Astrocyte of the spinal cord (primary cell): ENCODE measurements at places on chromosomes 2 and 18.

DNA sequence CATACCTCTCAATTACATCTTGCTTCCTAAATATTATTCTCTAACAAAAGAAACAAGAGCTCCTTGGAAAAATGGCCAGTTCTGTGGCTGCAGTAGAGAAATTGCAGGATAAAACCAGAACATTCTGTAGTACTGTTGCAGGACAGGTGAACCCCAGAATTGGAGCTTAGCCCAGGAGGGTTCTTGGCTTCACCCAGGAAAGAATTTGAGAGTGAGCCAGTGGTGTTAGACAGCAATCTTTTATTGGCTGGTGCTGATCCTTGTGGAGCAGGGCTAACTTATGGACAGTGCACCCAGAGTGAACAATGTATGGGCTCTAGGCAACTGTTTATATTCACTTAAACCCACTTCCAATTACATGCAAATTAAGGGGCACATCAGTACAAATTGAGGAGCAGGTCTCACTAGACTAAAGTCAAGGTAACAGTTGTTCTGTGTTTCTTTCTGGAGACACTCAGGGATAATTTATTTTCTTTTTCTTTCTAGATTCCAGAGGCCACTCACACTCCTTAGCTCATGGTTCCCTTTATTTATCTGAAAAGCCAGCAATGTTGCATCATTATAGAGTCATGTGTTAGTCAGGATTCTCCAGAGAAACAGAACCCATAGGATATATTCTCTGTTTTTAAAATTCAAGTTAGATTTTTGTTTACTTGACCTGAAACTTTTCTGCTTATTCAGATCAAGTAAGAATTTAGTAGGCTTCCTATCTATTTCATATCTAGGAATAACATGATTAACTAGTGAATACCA lies 348.1 kb downstream of the CCDC85A start:
- DNase-seq = no peak

- DNase-seq = no peak
Measured at GRCh38 chr18:77093586-77093985, 39.0 kb downstream of the MBP start.

DNA sequence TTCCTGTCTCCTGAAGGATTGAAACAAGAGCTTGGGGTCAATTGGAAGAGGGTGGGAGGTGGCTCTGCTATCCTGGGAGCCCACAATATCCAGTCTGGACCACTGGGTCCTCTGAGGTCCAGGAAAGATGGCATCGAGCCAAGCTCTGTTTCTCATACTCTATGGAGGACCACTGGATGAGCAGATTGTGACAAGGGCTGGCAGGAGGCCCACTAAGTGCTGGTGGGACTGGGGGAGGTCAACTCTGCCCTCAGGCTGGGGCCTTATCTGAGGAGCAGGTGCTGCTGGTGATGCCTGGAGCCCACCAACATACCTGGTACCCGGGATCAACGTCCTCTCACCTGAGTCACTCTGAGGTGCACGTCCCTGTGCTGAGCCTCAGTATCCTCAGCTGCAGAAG lies 142.4 kb downstream of the NDUFA10 start:
- DNase-seq = no peak

- no peak for DNase-seq
Measured at GRCh38 chr2:15746703-15747550, 155.3 kb downstream of the DDX1 start.

GRCh38 chr2:186595219-186595618 lies 5.4 kb downstream of the ITGAV start:
- no peak for DNase-seq

DNA sequence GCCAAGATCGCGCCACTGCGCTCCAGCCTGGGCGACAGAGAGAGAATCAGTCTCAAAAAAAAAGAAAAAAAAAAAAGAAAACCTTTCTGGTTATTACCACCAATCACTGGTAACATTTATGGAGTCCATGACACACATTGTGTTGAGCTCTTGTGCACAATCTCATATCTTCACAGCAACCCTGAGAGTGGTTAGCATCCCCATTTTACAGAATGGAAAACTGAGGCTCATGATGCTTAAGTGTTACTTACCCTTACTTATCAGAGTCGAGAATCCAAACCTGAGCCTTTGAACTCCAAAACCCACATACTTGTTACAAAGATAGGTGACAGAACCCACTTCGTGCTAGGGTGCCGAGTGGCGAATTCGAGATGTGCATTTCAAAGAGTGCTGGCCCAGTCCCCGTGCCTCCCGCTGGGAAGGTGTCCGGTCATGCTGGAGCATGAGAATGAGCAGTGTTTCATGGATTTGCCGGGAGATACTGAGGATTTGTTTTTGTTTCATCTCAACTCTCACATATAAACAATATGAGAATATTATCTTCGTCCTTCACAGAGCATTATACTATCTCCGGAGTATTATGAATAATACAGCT lies 50.9 kb downstream of the CYP27C1 start:
- no peak for DNase-seq

DNA sequence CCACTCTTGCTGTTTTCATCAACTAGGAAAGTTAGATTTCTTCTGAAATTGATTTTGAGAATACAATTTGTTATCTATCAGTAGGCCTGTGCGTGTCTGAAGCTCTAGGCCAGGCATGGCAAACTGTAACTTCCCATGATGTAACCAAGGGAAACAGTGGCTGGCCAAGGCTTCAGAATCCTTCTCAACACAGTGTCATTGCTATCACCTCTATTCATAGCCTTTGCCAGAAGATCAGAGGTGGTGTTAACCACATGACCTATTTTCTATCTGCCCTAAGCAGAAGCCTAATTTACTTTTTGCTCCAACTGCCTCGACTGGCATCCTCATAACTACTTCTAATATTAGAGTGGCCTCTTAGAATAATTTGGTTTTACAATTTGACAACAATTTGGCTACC lies 2.5 kb downstream of the ITGB6 start:
- no peak for DNase-seq

DNA sequence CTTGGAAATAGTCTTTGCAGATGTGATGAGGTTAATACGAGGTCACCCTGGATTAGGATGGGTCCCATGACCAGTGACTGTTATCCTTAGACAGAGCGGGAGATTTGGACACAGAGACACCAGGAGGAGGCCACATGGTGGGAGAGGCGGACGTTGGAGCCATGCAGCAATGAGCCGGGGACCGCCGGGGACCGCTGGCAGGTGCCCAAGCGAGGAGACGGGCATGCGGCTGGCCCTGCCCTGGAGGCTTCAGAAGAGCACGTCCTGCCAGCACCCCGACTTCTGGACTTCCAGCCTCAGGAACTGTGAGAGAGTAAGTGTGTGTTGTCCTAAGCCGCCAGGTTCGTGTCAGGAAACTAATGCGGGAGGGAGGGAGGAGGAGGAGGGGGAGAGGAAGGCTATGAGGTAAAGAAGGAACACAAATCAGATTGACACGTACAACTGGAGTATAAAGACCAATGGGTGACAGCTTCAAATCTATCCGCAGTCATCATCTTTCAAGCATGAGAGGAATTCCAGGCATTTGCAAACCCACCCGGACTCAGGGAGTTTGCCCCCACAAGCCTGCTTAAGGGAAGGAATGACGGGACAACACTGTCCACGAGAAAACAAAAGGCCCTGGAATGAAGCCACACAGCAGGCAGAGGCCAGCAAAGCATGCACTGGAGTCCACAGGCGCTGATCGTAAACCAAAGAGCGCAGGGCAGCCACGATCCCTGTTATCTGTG lies 11.6 kb upstream of the BOK start:
- DNase-seq = peak; percentile 87

GRCh38 chr18:3806656-3807055 lies 356.7 kb downstream of the TGIF1 start:
- no peak for DNase-seq

DNA sequence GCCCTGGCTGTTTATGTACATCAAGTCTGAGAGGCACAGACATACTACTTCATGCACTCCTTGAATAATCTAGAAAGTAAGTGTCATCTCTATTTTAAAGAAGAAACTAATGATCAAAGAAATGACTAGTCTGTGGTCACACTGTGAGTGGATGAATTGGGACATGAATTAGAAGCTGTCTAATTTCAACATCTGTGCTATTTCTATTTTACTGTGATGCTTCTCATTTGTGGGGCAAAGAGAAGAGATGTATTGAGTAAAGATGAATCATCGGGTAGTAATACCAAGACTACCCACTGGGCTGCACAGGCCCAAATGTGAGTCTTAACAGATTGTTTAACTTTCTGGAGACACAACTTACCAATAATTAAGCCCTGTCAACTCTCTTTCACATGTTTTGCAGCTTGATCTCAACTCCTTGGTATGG lies 42.4 kb upstream of the MTIF2 start:
- DNase-seq = peak; percentile 64

DNA sequence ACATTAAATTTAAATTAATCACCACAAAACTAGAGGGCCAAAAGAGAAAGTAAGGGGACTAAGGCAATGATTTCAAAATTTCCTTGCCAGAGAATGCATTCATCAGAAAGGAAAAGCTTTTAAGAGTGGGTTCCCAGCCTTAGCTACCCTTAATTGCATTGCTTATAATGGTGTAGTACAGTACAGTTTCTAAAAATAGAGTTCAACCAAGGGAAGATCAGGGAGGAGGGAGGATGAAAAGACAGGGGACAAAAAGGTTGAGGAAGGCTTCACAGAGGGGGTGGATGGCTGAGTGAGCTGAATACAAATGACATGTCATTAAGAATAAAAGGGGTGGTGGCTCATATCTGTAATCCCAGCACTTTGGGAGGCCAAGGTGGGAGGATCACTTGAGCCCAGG lies 119.9 kb downstream of the RBMS1 start:
- no peak for DNase-seq
